ENCODE measurements at places on chromosomes 1 and 21. TPM values are rescaled to one million over a fixed set of nuclear protein-coding genes. Genes with fewer than 3 reads are reported as not detected.

DNA sequence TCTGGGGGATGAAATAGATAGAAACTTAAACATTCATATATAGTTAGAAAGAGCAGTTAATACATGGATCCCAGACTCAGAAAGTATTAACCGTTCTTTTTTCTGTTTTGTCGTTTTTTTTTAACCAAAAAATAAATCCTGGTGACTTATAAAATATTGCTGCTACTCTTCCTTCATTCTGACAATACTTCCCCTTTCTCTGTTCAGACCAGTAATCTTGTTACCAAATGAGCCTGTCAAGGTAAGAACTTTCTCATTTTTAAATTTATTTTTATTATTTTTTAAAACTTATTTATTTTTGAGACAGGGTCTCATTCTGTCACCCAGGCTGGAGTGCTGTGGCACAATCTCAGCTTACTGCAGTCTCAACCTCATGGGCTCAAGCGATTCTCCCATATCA, 13.7 kb downstream of the PTPN22 start:
- H3K4me1 ChIP-seq = no peaks in the 10 kb centered on the region
- no peak overlapping the region for H3K4me3 ChIP-seq
- H3K27me3 ChIP-seq = no peaks in the 10 kb centered on the region
- no peak for DNase-seq

DNA sequence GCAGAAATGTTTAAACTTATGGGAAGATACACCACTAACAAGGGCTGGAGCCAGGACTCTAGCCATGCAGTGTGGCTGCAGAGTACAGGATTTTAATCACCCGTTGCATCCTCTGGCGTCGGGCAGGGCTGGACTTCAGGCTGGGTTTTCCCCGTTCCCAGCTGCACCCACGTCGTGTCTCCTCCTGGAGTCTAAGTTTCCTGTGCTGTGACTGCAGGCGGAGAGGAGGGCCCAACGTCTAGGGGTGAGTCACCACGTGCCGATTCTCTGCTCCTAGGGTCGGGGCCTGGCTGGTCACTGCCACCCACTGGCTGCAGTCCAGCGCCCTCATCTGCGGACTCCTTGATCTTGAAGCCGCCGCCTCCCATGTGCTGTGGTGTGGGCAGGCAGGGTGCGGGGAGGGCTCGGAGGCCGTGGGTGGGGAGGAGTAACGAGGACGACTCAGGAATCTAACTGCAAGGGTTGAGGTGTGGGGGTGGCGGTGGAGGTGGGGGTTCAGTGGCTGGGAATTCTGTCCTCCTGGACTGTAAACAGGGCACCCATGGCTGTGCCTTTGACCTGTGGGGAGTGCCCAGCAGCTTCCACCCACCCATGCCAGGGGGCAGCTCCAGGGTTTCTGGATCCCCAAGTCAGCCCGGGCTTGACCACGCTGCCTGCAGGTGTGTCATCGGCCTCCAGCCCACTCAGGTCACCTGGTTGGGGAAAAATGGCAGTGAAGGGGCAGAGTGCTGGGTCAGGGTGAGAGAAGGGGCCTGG, 77.8 kb downstream of the ALPL start:
- no peaks in the 10 kb centered on the region for H3K27me3 ChIP-seq
- DNase-seq = no peak
- no peaks in the 10 kb centered on the region for H3K4me1 ChIP-seq
- no peaks in the 10 kb centered on the region for H3K36me3 ChIP-seq
- peak overlapping the region; percentile 12 for H3K27ac ChIP-seq

DNA sequence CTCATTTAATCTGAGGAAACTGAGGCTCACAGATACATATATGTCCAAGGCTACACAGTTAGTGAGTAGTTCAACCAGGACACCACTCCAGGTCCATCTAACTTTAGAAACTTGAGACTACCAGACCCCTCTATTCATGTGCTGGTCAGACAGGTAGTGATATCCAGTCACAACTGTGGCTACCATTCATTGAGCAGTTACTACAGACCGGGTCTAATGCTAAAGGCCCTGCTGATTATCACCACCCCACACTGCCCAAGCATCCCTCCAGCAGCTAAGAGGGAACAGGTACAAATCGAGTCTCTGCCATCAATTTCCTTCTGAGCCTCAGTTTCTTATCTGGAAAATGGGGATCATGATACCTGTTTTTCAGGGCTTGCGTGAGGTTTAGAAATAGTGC, 5.3 kb downstream of the HPCA start:
- H3K4me1 ChIP-seq = peaks cover 3% of the 10 kb centered on the region
- no peak overlapping the region for H3K27ac ChIP-seq
- H3K27me3 ChIP-seq = peaks cover under 1% of the 10 kb centered on the region

GRCh38 chr1:91582431-91582921, 81.8 kb downstream of the CDC7 start:
- no peak overlapping the region for H3K4me3 ChIP-seq
- no peaks in the 10 kb centered on the region for H3K4me1 ChIP-seq
- DNase-seq = no peak

DNA sequence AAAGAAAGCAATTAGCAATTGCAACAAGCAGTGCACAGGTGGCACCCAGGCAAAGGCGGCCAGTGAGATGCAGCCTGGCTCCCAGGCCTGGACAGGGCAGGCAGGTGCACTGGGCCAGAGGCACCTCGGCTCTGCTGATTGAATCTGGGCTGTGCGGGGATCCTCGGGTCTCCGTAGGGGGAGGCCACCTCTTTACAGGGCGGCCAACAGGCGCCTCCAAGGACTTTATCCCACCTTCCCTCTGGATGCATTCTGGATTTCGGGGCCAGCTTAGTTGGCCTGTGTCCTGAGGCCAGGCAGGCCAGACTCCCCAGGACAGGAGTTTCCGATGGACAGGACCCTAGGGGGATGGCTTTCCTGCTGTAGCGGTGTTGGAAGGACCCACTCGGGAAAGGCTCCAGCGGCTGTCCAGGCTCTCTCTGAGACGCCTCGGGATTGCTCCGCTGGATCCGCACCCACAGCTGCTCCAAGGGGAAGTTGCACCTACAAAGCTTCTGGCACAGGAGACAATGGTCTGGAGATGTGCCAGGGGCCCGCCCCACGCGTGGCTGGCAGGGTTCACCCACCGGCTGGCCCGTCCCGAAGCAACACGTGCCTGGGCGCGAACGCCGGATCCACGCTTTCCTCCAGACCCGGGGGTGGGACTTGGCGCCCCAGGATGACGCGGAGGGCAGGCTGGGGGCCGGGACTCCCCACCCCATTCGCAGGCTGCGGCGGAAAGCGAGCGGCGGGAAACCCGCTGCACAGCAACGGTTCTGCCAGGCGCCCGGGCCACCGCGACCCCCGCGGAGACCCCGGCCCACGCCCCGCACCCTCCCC, 810 bp downstream of the SLC19A1 start:
- peaks cover 4% of the 10 kb centered on the region for H3K4me1 ChIP-seq
- H3K27me3 ChIP-seq = no peaks in the 10 kb centered on the region
- peak overlapping the region; percentile 75 for H3K4me3 ChIP-seq
- no peak overlapping the region for H3K27ac ChIP-seq
- peak; percentile 81 for DNase-seq

GRCh38 chr1:22809783-22810182, 99.1 kb downstream of the EPHB2 start:
- DNase-seq = no peak
- peaks cover under 1% of the 10 kb centered on the region for H3K4me1 ChIP-seq
- H3K36me3 ChIP-seq = no peaks in the 10 kb centered on the region
- no peaks in the 10 kb centered on the region for H3K27me3 ChIP-seq

GRCh38 chr1:206572835-206573234, 39.4 kb downstream of the EIF2D start:
- H3K4me3 ChIP-seq = no peak overlapping the region
- H3K27ac ChIP-seq = no peak overlapping the region
- no peaks in the 10 kb centered on the region for H3K27me3 ChIP-seq
- H3K36me3 ChIP-seq = no peaks in the 10 kb centered on the region

DNA sequence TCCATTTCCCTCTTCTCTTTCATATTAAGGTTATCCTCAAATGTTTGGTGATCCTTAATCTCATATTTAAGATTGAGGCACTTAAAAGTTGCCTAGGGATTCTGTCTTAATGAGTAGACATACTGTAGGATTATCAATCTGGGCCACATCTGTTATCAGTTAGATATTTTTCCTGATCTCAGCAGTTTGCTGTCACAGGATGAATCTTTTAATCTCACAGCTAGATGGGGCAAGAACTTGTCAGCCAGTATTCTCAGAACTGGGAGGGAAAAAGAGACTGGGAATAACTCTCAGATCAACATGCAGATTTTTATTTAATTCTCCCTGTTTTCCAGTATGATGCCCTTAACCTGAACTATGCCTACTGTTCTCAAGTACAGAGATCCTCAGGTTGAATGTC, 14.0 kb downstream of the ZNF644 start:
- no peaks in the 10 kb centered on the region for H3K27me3 ChIP-seq
- peaks cover 8% of the 10 kb centered on the region for H3K4me1 ChIP-seq
- H3K4me3 ChIP-seq = no peak overlapping the region
- no peaks in the 10 kb centered on the region for H3K36me3 ChIP-seq

PLEKHO1 gene
- 27.5 TPM for total RNA-seq

POGK gene
- total RNA-seq = 29.8 TPM

KIFAP3 gene
- total RNA-seq = 37.7 TPM

UBXN10 gene
- 4.9 TPM for total RNA-seq

Data from breast epithelium (tissue), 4 donors.